Esophagus squamous epithelium (tissue), 5 donors: ENCODE measurements at places on chromosomes 7 and 10.

DNA sequence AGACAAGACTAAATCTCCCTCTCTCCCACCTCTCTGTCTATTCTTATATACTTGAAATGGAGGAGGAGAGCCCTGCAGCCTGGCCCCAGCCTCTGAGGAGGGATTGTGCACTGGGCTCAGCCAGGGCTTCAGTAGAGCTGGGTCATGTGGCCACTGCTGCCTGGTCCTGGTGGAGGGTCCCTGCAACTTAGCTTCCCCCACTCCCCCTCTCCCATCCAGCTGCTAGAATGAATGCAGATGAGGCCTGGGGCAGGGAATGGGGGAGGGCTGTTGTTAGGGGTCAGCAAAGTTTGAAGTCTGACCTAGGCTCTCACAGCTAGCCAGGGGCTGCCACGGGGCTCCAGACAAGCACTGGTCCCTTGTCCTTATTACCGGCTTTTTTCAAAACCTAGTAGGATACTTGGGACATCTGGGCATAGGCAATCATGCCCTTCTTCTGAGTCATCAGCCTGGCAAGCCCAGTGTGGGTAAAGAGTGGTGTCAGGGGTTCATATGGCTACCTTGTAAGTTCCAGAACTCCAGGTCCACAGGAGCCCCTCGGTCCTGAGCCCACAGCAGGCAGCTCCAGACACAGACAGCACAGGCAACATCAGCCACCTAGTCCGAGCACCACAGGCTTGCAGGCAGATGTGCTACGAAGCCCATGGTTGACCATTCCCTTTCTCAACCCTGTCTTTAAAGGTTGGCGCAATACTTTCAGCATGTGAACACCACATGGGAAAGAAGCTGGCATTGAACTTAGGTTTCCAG, 12.8 kb upstream of the CXCL12 start:
- no peak for DNase-seq

DNA sequence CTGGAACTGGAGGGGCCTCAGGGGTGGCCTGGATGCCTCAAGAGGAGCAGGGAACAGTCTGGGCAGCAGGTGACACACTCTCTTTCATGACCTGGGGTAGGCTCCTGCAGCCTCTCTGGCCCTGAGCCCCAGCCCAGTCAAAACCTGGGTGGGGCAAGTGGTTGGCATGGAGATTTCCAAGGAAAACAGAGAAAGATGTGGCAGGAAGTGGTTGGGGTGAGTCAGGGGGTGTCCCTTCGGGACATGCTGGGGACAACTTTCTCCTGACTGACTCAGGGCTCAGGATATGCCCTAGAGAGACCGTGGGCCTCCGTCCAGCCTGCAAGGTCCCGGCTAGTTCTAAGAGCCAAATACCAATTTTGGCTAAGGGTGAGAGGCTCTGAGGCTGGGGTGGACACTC, 2.9 kb downstream of the AQP1 start:
- DNase-seq = no peak

DNA sequence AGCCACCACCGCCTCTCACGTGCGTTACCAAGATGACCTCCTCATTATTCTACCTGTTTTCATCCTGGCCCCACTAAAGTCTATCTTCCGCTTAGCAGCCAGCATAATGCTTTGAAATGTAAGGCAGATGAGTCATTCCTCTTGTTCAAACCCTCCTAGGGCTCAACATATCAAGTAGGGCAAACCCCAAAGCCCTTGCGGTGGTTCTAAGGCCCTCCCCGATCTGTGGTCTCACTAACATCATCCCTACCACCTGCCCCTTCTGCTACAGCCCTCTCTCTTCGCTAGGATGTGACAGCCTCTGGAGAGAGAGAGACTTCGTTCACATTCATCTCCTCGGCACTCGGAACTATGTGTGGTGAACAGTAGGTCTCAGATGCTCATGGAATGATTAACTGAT, 94.8 kb downstream of the SVIL start:
- DNase-seq = no peak

DNA sequence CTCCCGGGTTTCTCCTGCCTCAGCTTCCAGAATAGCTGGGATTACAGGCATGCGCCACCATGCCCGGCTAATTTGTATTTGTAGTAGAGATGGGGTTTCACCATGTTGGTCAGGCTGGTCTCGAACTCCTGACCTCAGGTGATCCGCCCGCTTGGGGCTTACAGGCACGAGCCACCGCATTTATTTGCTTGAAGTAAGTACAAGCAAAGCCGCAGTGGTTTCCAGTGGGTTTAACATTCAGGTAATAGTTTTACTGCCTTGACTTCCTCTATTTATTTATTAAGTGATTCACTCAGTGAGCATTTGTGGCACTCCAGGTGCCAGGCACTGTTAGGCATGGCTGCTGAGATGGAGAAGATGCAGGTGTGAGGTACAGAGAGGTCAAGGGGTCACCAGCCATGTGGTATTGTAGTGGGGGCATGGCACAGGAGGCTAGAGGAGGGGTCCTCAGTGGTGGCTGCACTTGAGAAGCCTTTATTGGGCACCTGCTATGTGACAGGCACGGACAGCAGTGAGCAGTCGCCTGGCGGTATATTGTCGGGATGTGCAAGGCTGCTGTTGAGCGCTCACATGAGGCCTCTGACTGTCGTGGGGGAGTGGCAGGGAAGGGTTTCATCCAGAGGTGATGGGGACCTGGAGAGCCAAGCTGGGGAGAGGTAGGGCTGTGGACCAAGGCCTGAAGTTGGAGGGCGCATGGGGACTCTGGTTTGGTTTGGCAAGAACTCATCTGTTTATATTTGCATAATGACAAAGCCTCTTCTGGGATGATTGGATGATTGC, 54.9 kb downstream of the DOCK1 start:
- no peak for DNase-seq

DNA sequence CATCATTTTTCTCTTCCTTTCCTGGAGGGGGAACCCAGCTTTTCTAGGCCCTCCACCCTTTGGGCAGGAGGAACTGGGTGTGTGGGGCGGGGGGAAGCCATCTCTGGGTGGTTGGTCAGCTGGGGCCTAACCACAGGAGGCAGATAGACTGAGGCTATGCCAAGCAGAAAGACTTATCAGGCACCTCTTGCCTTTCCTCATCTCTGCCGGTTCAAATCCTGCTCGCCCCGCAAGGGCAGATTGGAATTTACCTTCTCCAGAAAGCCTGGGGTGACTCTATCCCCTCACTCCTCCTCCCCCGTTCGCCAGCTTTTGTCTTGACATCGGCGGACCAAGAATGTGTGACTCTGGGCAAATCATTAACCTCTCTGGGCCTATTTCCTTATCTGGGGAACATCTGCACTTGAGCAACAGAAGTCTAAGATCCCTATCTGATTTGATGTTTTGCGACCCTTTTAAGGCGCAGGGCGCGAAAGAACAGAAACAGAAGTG, 584 bp upstream of the GARS1 start:
- no peak for DNase-seq

DNA sequence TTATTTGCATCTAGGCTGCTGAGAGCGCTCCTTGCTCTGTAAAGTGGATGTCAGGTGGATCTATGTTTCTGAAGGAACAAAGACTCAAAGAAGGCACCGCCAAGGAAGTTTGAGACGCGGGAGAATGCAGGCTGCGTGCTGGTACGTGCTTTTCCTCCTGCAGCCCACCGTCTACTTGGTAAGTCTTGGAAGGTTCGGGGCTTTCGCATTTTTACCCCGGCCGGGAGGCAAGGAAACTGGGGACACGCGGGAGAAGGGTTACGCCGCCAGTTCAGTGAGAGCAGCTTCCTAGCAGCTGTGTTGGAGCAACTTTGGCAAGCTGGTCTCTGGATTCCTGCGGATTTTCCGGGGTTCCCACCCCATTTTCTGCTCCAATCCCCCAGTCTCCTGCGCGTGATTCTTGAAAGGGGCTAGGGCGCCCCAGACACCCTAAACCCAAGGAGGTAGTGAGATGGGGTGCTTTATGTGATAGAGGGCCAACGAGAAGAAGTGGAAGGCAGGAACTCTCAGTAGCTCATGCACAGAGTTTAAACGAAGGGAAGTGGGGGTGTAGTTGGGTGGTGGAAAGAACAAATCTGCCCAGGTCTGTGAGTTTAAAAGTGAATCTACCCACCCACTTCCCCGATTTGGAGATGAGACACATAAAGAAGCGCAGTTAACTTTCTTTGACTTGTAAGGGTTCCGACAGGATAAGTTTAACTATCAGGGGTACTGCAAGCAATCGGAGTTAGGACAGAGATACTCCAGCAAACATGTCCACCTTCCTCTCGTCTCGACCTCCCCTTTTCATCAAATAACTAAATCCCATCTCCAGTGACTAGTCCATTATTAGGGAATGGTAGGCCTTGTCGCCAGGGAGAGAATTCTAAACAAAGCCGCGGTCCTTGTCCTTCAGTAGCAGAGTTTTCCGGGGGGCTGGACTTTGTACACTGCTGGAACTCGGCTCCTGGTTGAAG, 2.5 kb downstream of the NXPH1 start:
- DNase-seq = no peak

DNA sequence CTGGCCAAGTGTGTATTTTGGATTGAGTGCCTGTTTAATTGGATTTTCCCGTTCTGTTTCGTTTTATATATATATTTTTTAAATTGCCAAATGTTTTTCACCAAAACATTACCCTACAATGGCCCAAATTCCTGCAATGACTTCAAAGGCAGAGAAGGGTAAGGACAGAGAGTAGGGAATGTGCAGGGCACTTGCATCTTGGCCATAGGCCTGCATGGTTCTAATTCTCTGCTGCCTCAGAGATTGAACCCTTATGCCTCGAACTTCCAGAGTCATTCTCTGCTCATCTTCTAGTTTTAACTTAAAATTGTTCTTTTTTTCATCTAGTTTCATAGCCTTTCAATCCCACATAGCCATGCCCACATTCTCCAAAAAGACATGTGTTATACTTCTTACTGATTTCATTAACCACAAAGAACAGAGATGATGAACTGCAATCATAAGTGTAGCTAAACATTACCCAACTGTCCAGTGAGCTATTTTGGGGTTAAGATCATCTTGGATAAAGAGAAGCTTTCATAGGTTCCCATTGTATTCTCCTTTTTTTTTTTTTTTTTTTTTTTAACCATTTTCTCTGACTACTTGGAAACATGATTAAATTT, 177.6 kb downstream of the PLXDC2 start:
- DNase-seq = no peak

- DNase-seq = no peak
These were observed 369.8 kb downstream of the GFRA1 start for GRCh38 chr10:115903207-115903606.

DNA sequence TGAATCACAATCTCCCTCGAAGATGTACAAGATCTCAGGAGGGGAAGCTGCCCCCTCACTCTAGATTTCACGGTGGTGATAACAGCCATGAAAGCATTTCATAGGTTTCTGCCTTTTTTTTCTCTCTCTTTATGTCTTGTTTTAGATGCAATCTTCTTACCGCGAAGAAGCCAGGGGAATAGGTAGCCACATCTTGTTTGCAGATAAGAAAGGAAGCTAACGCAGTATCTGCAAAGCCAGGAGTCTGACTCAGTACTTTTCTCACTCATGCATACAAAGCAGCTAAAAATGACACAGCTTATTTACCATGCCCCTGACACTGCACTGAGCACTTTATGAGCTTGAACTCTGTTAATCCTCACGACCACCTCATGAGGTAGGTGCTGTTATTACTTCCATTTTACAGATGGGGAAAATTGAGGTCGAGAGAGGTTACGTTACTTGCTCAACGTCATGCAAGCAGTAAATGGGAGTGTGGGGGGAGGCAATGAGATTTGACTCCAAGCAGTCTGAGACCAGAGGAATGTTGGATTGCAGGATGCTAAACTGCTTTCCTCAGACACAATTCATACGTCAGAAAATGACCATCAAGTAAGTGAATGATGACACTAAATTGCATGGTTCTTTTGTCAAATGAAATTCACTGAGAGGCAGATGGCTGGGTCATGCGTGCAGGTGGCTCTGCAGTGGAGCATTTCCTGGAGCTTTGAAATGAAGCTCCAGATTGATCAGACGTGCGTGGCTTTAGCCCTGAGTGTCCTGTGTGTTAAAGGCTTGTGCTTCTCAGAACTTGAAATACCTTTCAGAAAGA, 3.3 kb downstream of the MAP3K8 start:
- no peak for DNase-seq

DNA sequence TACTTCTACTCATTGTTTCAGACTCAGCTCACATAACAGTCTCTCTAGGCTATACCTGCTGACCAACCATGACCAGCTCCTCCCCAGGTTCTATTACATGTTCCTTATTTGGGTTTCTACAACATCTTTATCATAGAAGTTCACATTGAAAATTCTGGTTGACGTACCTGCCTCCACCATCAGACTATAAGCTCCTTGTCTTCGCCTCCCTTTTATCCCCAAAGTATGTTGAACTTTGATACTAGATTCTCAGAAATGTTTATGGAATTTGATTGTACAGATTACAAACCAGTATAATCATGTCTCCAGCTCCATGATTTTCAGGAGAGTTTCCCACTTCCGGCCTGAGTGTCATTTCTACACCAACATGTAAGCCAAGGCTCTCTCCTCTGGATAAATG, 15.0 kb downstream of the NPSR1 start:
- DNase-seq = no peak

GRCh38 chr10:45372251-45372951, 1.6 kb upstream of the ALOX5 start:
- DNase-seq = no peak

GRCh38 chr10:77075926-77076325, 561.7 kb downstream of the KCNMA1 start:
- no peak for DNase-seq

- DNase-seq = no peak
These were observed 39.6 kb downstream of the GRK5 start for GRCh38 chr10:119246862-119247549.

GRCh38 chr10:13527864-13528122, 1.0 kb downstream of the BEND7 start:
- DNase-seq = no peak

GRCh38 chr7:150940431-150941102, 37.6 kb downstream of the KCNH2 start:
- DNase-seq = no peak

- no peak for DNase-seq
These were observed 53.1 kb downstream of the PRF1 start for GRCh38 chr10:70549351-70549961.

DNA sequence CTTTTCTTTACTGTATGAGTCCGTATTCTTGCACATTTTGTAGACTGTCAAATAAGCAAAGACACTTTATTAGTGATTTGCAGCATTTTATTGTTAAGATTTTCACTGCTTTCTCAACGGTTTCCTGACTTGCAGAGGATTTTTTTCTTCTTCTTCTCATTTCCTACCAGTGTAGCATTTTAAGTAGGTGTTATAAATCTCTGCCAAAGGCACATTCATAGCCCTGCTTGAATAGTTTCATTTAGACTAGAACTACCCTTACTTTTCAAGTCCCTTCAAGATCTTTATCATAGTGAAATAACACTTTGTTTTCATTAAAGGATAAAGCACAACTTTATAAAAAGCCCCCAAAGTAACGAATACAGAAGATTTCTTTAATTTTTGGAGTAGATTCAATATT, 271.4 kb downstream of the TSPAN12 start:
- DNase-seq = no peak

GRCh38 chr7:88115258-88115796, 104.5 kb downstream of the SRI start:
- no peak for DNase-seq
